ENCODE measurements at places on chromosomes 5 and 9. TPM values are rescaled to one million over a fixed set of nuclear protein-coding genes. Genes with fewer than 3 reads are reported as not detected.

DNA sequence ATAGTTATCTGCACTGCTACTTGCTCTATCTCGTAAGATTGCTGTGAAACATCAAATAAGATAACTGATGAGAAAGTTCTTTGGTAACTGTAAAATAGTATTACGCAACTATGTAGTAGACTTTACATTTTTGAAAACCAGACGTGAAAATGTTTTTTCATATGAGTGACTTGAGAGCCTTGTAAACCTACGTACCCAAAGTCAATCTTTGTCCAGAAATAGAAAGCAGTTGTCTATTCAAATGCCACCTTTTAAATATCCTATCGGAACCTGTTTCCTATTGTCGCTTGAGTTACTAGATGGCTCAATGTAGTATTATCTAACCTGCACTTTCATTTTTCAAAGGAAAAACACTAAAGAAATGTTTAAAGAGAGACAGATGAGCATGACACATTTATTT, 1.6 kb downstream of the FNIP1 start:
- no peak for DNase-seq

Gene BHMT2
- total RNA-seq, result 40.3 TPM

DNA sequence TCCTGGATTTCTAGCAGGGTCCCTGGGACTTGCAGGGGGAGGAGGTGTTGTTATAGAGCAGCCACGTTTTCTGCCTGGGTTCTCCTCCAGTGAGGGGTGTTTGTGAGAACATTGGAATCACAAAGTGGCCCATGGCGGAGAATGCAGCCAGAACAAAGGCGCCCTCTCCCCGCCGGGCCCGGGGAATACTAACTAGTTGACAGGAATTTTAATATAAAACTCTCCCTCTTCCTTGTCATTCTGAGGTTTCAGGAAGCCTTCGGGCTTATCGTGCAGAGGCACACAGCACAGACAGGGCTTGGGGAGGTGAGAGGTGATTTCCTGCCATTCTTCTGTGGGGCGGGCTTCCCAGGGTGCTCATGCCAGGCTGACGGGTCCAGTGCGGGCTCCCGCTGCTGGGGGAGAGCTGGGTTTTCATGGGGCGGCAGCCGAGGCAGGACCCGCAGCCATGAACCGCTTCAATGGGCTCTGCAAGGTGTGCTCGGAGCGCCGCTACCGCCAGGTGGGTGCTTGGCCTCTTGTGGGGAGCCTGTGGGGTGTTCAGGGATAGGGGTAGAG, 37.7 kb downstream of the RGS3 start:
- peak; percentile 84 for DNase-seq

- DNase-seq, result no peak
Measured at GRCh38 chr5:24539613-24540012, 105.2 kb downstream of the CDH10 start.

DNA sequence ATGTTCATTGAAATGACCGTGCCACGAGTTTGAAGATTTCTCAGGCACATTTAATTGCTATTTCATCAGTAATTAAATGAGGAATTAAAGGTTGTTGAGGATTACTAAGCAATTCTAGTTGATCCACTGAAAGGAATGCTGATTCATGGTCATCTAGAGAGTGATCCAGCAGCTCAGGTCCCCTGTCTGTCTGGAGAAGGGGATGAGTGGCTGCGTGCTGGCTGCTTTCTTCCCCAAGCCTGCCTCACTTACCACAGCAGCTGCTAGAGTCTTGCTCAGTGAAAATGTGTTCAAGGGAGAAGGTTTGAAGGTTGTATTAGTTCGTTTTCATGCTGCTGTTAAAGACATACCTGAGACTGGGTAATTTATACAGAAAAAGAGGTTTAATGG, 7.8 kb upstream of the TGFBI start:
- no peak for DNase-seq

GRCh38 chr9:109500421-109500974, 2.4 kb upstream of the PTPN3 start:
- DNase-seq, result no peak

GRCh38 chr5:13508559-13508958, 435.9 kb downstream of the DNAH5 start:
- DNase-seq, result no peak

GRCh38 chr9:37760416-37761161, 7.0 kb downstream of the TRMT10B start:
- DNase-seq, result no peak

Gene MELK
- 0.17 TPM for total RNA-seq

GRCh38 chr5:147415651-147416050, 94.2 kb downstream of the DPYSL3 start:
- no peak for DNase-seq

DNA sequence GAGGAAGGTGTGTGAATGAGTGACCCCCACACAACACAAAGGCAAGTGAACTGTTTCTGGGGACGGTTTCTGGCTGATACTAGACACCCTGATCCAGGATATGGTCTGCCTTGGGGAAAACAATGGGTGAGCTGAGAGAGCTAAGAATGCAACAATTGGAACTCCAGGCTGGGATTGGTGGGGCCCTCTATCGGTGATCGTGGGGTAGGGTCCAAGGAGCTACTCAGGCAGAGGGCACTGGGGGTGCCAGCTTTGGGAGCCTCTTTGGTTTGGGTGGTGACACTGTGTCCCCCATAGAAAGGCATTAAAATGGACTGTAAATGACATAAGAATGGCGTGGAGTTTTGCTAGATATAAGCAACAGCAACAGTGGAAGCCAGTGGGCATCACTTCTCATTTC, 439.1 kb downstream of the DMAC1 start:
- no peak for DNase-seq

DNA sequence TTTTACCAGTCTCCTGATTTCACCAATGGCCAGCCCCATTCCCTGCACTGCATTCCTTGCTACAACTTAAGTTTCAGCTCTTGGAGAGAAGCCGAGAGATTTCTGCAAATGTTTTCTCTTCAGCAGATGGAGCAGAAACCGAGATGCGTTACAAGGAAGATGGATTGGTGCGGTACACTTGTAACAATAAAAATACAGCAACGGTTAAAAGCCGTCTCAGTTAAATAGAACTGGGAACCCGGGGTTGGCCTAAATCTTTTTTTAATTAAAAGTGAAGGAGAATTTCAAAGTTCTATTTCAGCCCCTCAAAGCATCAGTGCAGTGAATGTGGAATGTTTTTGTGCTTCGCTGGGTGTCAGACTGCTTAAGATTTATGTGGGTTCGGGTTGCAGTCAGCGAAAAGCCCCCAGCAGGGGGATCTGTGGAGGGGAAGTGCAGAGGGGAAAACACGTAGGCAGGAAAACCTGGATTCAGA, 19.8 kb downstream of the BRINP1 start:
- DNase-seq, result no peak

DNA sequence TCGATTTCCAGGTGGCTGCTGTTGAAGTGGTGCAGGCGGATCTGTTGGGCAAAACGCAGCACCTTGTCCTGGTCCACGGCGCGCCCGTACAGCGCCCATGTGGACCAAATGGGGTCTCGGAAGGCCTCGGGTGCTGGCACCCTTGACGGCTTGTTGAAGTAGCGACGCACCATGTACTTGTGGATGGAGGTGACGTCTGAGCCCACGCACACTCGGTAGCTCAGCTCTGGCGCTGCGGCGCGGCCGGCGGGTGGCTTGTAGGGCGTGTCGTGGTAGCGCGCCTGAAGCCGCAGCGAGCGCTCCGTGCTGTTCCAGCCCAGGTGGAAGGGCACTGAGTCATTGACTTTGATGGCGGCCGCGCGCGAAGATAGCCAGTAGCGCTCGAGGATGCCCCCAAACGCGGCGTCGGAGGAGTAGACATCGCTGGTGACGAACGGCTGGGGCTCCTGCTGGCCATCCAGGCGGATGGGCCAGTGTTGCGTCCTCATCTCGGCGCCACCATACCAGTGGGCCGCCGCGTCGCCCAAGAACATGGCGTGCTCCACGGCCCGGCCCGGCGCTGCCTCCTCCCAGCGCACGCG, 4.7 kb downstream of the MYORG start:
- DNase-seq, result no peak

Gene FOXD4L6
- not detected for total RNA-seq

GRCh38 chr5:174698156-174698555, 26.2 kb upstream of the MSX2 start:
- DNase-seq, result no peak

- DNase-seq, result no peak
Measured at GRCh38 chr9:38292480-38292879, 100.0 kb upstream of the ALDH1B1 start.

- DNase-seq, result peak; percentile 57
Measured at GRCh38 chr5:36323926-36324781, 22.5 kb upstream of the RANBP3L start.

Gene FIBCD1
- total RNA-seq, result 0.24 TPM

- no peak for DNase-seq
Measured at GRCh38 chr9:69865986-69866385, 45.4 kb downstream of the CFAP95 start.

Gene C5orf58
- total RNA-seq, result 0.49 TPM

Gene RGS7BP
- total RNA-seq, result 1.7 TPM

Gene PCDHGA7
- 3.9 TPM for total RNA-seq

GRCh38 chr9:94872891-94873511, 146.5 kb downstream of the AOPEP start:
- DNase-seq, result no peak

DNA sequence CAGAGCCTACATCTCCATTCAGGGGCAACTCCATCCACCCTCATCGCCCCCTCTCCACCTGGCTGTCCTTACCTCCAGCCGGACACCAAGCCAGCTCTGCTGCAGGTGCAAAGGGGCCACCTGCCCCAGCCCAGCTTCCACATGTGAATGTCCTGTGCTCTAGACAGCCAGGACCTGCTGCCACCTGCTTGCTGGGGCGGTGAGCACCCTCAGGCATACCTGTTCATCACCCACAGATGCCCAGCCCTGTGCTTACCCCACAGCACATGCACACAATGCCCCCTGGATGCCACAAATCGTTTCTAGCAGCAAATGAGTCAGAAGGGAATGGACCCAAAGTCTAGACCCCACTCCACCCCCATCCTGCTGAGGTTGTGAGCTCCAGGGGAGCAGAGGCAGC, 13.3 kb upstream of the NKD2 start:
- peak; percentile 28 for DNase-seq

Gene LRRC19
- not detected for total RNA-seq

Gene RAB14
- total RNA-seq, result 57.3 TPM

DNA sequence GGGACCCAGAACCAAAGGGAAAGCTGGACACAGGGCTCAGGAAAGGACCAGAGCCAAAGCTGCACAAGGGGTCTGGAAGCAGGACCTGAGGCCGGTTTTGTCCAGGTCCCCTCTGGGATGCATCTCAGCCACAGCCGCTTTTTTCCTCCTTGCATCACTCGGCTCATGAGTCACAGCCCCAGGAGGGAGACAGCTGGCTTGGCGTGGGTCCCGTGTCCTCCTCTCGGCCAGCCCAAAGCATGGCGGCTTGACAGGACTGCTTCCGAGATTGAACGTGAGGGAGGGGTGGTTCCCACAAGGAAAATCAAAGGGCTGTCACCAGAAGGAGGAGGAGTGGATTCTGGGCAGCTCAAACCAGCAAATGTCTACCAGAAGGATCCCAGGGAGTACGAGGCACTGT, 56.7 kb upstream of the CPLX2 start:
- DNase-seq, result no peak

DNA sequence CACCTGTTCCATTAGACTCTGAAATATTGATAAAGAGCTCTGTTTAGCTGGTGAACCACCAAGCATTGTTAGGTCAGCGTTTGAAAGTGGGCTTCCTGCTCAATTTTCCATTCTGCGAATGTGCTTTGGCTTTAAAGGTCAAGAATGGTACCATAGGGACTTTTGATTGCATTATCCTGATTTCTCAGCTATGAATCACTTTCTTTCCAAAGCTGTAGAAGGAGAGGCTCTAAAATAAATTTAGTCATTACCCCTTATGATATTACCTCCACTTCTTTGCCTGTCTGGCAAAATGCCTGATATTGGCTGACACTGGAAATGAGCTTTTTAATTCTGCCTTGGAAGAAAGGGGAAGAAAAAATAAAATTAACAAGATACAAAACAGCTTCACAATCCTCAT, 237.2 kb upstream of the CTNND2 start:
- DNase-seq, result no peak

DNA sequence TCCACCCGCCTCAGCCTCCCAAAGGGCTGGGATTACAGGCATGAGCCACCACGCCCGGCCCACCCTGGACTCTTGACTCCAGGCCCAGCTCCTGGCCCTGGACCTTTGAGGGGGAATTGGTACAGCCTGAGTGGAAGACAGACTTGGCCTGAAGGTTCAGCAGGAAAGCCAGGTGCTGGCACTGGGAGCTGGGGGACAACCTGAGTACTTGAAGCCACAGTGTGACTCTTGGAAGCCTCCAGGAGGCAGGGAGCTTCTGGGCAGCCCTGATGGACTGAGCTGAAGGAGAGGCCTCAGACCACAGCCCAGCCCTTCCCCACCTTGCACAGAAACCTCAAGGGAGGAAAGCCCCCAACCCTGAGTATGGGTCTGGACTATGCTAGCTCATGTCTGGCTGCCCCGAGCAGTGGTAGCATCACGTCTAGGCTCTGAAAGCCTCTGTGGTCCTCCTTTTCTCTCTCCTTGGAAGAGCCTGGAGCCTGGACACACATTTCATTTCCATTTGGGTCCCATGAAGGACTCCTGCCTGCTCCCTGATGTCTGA, 54.1 kb downstream of the RASGEF1C start:
- no peak for DNase-seq

Gene ANKRD20A1
- 8.7 TPM for total RNA-seq

GRCh38 chr9:84845956-84846900, 176.7 kb downstream of the NTRK2 start:
- DNase-seq, result no peak

Gene POU5F2
- total RNA-seq, result 0.50 TPM

Gene NUDT12
- 13.7 TPM for total RNA-seq

Gene MORN5
- total RNA-seq, result not detected

GRCh38 chr5:116702776-116703175, 128.2 kb upstream of the SEMA6A start:
- no peak for DNase-seq

- no peak for DNase-seq
Measured at GRCh38 chr9:97860451-97861147, 7.6 kb downstream of the FOXE1 start.

GRCh38 chr5:56569566-56569965, 245.8 kb upstream of the MAP3K1 start:
- DNase-seq, result no peak

- DNase-seq, result no peak
Measured at GRCh38 chr5:116444373-116445295, 130.0 kb downstream of the SEMA6A start.
